ENCODE measurements at places on chromosomes 13 and 19. TPM values are rescaled to one million over a fixed set of nuclear protein-coding genes. Genes with fewer than 3 reads are reported as not detected.

The LYL1 gene
- 1.0 TPM for polyA plus RNA-seq

The CRB3 gene
- 33.7 TPM for polyA plus RNA-seq

The PIN1 gene
- polyA plus RNA-seq = 124 TPM

The MISP gene
- polyA plus RNA-seq = 0.52 TPM

The CD79A gene
- 0.83 TPM for polyA plus RNA-seq

The PRTN3 gene
- 3.1 TPM for polyA plus RNA-seq

The PRR22 gene
- polyA plus RNA-seq = 1.9 TPM

The ARHGAP33 gene
- polyA plus RNA-seq = 6.5 TPM

The KHSRP gene
- 235 TPM for polyA plus RNA-seq

The OR7C1 gene
- not detected for polyA plus RNA-seq

The RFPL4A gene
- polyA plus RNA-seq = not detected

The KLHL1 gene
- polyA plus RNA-seq = not detected

The KIR2DL3 gene
- not detected for polyA plus RNA-seq

The SIGLEC14 gene
- not detected for polyA plus RNA-seq

The ZNF224 gene
- polyA plus RNA-seq = 4.3 TPM

The LRRC25 gene
- polyA plus RNA-seq = 0.41 TPM

The LPAR6 gene
- 0.50 TPM for polyA plus RNA-seq

The SHISA2 gene
- 10.2 TPM for polyA plus RNA-seq

The NDUFS7 gene
- polyA plus RNA-seq = 309 TPM

The ZNF836 gene
- polyA plus RNA-seq = 6.8 TPM

Data from H1 (cell line).